Midbrain (tissue), 1 donor: ENCODE measurements at places on chromosomes 7 and 10.

DNA sequence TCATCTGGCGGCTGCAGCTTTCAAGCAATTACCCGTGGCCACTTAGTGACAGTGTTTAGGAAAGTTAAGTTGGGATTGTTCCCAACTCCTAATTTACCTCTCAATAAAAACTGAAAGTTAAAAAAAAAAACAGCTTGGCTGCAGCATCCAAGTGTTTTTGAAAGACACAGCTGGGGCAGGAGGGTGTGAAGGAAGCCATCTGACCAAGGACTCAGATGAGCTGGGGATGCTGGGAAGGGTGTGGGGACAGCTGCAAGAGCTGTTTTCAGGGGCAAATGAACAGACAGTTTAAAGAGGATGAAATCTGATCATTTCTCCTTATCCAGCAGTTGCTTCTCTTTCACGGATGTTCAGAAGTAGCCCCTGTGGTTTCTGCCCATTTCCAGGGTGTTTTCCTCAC, 129.2 kb upstream of the CDCA7L start:
- DNase-seq = no peak

DNA sequence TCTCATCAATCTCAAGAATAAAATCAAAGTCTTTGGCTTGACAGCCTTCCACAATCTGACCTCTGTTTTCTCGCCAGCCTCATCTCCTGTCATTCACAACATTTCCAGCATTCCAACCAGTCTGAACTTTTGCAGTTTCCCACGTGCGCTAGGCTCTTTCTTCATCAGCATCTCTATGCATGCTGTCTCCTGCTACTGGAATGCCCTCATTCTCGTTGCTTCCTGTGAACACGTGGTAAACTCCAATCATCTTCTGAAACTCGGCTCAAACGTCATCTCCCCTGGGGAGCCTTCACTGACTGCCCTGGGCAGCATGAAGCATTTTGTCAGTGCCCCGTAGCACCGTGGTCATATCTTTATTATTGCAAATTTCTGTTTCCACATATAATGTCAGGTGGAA, 12.2 kb upstream of the RSBN1L start:
- no peak for DNase-seq

GRCh38 chr7:44697136-44698045, 51.3 kb upstream of the ZMIZ2 start:
- no peak for DNase-seq

DNA sequence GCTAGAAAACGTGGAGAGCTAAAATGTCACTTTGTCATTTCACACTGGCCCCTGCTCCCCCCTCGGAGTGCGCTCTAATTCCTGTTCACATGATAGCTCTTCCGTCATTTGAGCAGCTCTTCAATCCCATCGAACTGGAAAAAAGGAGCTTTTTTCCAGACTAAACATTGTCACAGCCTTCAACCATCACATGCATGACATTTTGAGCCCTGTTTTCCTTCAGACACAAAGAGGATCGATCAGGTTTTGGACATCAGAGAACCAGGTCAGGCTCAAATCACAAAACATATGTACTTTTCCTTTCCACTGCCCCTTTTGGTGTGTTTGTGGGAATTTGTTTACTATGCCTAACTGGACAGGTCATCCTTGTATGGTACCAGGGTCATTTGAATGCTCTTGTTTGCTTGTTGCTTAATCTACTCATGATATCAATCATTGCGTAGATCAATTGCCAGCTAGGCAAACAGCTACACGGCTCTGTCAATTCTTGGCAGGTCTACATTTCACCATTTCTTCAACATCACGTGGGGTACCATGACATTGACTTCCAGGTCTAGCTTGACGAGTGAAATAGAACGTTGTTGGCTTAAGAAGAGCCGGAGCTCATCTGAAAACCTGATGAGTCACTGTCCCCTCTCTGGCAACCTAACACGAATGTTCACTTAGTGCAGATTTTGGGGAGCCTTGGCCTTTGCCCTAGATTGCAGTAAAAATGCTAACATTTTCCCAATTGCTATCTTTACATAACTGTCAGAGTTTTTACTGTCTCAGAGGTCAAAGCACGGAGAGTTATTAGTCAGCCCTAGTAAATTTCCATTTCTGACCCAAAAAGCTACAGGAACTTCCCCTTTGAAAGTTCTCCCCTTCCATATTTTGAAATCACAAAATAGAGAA, 87.3 kb downstream of the LYZL2 start:
- no peak for DNase-seq

- no peak for DNase-seq
These were observed 171.7 kb downstream of the FAM107B start for GRCh38 chr10:14602807-14603533.

DNA sequence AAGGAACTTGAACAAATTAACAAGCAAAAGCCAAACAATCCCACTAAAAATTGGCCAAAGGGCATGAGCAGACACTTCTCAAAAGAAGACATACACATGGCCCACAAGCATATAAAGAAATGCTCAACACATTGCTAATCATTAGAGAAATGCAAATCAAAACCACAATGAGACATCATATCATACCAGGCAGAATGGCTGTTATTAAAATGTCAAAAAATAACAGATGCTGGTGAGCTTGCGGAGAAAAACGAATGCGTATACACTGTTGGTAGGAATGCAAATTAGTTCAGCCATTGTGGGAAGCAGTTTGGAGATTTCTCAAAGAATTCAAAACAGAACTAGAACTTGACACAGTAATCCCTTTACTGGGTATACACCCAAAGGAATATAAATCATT, 311.7 kb upstream of the HPS1 start:
- DNase-seq = no peak

DNA sequence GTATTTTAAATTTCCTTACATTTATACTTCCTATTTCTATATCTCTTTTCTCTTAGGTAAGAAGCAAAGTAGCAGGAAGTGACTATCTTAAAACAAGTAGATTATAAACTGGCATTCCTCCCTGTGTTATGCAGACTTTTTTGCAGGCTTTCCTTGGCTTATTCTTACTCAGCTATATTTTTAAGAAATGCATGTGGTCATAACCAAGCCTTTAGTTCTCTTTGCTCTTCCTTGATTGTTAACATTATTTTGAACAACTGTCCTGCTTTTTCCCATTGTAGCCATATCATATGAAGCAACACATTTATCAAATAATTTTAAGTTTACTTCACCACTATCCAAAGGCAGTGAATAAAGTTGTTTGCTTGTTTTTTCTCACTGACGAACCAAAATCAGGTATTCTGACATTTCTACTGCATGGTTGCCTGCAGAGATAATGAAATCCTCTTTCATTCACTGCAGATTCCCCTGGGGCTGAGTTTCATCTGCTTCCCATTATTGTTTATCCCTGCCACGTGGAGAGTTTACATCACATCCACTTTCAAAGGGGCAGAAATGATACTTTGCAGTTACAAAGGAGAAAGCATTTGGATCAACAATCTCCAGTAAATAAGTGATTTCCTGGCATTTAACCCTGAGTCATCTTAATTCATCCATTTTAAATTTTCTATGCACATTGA, 389.9 kb upstream of the SEMA3C start:
- no peak for DNase-seq

- DNase-seq = no peak
These were observed 2.2 kb upstream of the LMBR1 start for GRCh38 chr7:156895024-156895780.

DNA sequence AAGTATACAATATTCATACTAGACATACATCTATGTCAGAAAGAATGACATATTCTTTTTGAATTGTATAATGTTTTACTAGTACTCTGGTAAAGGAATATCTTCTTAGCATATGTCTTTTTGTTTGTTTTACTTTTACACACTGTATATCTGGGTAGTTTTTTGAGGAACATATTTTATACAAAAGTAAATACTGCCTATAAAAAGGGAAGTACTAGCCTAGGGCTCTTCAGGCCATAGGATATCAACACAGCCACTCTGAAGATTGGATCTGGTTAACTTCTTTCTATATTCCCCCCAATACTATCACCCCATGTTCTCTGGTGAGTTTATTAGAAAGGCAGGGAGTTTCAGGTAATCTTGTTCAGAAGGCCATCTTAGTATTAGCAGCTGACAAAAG, 134.6 kb downstream of the ZNF438 start:
- DNase-seq = no peak

- no peak for DNase-seq
These were observed 64.5 kb downstream of the PDIA4 start for GRCh38 chr7:148963583-148964482.

GRCh38 chr10:64394744-64395143, 873.5 kb downstream of the REEP3 start:
- DNase-seq = no peak

DNA sequence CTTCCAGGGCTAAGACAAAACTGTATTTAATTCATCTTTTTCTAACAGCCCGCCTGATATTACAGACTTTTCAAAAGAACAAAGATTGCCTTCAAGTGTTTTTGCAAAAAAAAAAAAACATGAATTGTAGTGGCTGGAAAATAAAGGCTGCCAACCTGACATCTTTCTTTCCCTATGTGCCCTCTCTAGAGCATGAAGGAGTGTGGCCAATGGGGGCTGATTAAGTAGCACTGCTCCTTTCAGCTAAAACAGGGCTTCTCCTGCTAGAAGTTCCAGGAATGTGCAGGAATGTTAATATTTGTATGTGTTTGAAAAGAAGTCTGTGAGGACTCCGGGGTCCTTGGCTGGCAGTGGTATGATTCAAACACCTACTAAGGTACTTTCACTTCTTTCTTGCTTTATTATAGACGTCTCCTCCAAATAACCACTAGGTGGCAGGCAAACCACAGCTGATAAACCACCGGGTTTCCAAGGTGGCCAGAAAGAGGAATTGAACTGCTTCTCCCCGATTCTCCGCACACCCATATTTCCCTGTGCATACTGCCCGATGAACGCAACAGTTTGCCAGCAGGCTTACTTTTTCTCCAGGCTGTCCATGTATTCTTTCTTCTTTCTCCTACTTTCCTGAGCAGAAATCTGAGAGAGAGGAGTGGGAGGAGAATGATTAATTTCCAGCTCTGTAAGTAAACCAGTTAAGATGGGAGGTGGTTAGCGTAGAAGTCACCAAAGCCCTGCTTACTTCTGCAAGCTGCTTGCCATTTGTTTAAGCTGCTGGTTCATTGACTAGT, 56.8 kb upstream of the DGKI start:
- peak; percentile 84 for DNase-seq
